ENCODE measurements at places on chromosomes 13 and 19.

- DNase-seq: no peak
These were observed 743 bp downstream of the ACTL9 start for GRCh38 chr19:8697671-8698432.

GRCh38 chr13:100269837-100270236 is 180.9 kb downstream of the PCCA start:
- no peak for DNase-seq

- no peak for DNase-seq
These were observed 134.1 kb upstream of the SLC10A2 start for GRCh38 chr13:103200118-103200885.

DNA sequence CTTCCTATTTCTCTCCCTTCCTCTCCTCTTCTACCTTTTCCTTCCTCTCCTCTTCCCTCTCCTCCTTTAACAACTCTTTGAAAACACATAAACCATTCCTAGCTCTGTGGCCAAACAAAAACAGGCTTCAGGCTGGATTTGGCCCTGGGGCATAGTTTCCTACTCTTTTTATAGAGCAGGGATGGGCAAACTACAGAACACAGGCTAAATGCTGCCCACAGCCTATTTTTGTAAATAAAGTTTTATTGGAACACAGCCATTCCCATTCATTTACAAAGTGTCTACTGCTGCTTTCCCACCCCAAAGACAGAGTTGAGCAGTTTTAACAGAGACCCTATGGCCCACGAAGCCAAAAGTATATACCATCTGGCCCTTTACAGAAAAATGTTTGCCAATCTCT is 35.4 kb downstream of the LHFPL6 start:
- no peak for DNase-seq

GRCh38 chr19:31109636-31110035 is 239.6 kb downstream of the TSHZ3 start:
- no peak for DNase-seq

- DNase-seq: no peak
These were observed 43.9 kb downstream of the GAS6 start for GRCh38 chr13:113819731-113820715.

Data from stimulated activated CD8-positive, alpha-beta memory T cell treated with anti-CD3 and anti-CD28 coated beads, Interleukin-4, amount 100 ng/mL, for 4 hours (primary cell).